GM23338 (cell line): ENCODE measurements at places on chromosomes 13 and 19. TPM values are rescaled to one million over a fixed set of nuclear protein-coding genes. Genes with fewer than 3 reads are reported as not detected.

The SAFB2 gene
- total RNA-seq, result 29.6 and 37.7 TPM in 2 replicates

The XPO4 gene
- 56.7 and 57.8 TPM in 2 replicates for total RNA-seq

The BCL3 gene
- total RNA-seq, result 0.62 and 1.4 TPM in 2 replicates

The CYP2A6 gene
- total RNA-seq, result not detected in 2 replicates
